ENCODE measurements at places on chromosomes 13 and 19.

DNA sequence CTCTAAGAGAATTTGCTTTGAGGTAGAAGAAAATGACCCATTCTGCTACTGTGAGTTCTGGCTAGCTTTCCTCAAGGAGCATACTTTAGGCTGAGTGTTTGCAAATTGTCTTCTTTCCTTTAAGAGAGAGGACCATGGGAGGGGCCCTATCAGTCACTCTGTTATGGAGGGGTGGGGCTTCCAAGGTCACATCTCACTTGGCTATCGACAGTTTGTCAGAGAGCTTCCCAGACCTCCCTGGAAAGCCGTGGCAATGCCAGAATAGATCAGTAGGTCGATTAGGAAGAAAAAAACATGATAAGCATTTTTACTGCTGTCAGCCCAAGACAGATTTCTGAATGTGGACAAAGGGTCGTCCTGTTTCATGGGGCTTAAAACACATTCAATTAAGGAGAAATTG, 93.3 kb downstream of the OXGR1 start:
- DNase-seq, result no peak

DNA sequence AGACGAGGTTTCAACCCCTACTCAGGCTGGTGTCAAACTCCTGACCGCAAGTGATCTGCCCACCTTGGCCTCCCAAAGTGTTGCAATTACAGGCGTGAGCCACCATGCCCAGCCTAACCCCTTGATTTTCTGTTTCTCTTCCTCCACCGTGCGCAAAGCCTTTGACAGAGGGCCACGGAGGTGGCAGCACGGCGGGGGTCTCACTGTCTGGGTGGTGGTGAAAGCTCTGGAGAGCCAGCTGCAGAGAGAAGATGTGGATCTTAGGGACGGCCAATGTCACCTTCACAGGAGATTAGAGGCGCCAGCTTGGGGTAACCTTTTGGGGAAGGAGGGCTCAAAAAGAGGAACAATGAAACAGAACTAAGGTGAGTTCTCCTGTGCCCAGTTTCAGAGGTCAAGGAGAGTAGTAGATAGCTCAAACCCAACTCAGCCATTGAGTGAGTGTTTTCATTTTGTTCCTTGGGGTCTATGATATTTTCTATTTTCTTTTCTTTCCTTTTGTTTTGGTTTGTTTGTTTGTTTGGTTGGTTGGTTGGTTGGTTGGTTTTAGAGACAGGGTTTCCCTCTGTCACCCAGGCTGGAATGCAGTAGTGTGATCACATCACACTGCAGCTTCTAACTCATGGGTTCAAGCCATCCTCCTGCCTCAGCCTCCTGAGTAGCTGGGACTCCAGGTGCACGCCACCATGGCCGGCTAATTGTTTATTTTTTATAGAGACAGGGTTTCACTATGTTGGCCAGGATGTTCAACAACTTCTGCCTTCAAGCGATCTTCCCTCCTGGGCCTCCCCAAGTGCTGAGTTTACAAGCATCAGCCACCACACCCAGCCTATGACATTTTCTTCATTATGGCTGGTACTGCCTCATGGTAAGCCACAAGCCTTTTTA, 37.7 kb downstream of the GPR42 start:
- no peak for DNase-seq

- DNase-seq, result no peak
These were observed 21.0 kb upstream of the GRWD1 start for GRCh38 chr19:48424694-48425219.

DNA sequence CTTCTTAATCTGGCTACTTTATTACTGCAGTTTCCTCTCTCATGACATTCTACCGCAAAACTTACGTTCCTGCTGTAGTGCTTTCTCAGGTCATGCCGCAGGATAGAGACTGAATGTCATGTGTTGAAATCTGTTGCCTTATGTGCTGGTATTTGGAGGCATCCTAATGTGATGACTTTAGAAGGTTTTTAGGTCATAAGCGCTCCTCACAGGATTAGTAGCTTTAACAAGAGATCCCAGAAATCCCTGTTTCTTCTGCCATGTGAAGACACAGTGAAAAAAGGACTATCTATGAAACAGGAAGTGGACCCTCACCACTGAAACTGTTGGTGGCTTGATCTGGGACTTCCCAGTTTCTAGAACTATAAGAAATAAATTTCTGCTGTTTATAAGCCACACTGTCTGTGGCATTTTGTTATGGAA, 209.3 kb downstream of the LACC1 start:
- peak; percentile 13 for DNase-seq

- DNase-seq, result no peak
These were observed 11.8 kb upstream of the PABPC3 start for GRCh38 chr13:25084096-25084495.

DNA sequence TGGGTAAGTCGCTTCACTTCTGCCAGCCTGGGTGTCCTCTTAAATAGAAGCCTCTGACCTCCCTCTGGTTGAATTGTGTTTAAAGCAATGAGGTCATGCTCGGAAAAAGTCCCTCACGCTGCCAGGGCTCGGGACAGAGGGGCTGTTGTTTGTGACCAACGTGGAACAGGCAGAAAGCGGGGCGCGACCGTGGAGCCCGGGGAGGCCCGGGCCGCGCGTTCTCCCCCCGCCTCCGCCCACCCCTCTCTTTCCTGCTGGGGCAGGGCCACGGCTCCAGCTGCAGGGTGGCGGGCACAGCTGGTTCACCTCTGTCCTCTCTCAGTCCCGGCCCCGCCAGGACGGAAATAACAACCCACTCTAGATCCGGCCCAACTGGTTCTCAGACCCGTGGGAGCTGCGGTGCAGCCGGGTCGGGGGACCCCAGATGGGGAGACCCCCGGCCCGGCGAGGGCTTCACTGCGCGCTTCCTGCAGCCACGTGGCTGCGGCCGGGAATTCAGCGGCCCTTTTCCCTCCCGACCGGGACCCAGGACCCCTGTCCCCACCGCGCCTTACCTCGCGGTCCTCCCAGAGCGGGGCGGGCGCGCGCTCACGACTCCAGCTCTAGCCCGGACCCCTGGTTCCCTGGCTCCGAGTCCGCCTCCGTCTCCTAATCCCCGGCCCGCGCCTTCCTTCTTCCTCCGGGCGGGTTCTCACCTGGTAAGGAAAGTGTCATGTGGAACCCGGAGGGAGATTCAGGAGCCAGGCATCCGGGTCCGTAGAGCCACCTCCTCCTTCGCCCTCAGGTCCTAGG, 1.9 kb downstream of the CDC42EP5 start:
- DNase-seq, result no peak

GRCh38 chr19:5452594-5453565, 2.3 kb upstream of the ZNRF4 start:
- DNase-seq, result no peak

DNA sequence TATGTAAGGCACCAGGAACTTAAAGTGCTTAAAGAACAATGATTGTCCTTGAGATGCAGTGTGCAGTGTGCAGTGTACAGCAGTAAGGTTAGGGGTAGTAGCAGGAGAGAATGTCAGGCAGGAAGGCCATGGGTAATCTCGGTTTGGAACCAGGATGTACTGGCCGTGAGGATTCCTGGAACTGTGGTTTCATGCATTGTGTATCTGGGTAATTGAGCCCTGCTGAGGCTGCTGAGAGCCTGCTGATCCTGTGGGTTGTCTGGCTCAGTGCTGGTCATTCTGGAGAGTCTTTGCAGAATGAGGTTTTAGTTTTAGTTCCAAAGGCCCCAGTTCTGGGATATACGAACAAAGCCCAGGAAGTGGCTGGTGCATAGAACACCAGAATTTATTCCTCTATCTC, 71.0 kb downstream of the ZNF568 start:
- no peak for DNase-seq

GRCh38 chr19:2977746-2978138, 378 bp downstream of the TLE6 start:
- DNase-seq, result no peak

GRCh38 chr13:29674532-29674931, 79.0 kb upstream of the SLC7A1 start:
- no peak for DNase-seq

DNA sequence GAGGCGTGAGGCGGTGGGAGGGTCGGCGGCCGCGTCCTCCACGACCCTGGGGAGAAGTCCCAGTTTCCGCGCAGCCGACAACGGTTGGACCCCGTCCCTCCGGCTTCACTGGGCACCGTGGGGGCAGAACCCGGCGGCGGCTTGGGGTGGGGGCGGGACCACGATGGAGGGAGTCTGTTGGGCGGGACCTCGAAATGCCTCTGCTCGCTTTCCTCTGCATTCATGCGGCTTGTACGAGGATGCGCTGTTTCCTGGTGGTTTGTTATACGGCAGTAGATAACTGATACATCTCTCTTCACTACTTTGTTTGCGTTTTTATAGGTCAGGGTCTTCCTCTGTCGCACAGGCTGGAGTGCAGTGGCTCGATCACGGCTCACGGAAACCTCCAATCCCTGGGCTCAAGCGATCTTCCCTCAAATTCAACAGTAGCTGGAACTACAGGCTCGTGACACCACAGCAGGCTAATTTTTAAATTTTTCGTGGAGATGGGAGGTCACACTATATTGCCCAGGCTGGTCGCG, 24.6 kb upstream of the ZNF846 start:
- DNase-seq, result peak; percentile 73

DNA sequence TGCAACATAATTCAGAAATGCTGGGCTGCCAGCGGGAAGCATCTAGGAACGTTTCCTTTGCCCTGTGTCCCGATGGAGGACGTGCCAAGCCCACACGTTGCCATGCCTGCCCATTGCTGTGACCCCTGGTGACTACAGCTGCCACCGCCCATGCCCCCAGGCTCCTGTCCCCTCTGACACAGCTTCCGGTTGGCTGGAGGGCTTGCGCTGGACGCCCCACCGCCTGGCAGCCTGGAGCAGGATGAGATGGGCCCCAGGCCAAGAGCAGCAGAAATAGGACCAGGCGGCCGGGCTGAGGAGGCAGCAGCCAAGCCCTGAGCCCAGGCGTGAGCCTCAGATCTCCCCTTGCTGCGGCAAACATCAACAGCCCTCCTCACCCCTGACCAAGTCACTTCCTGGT, 125.9 kb downstream of the COL4A2 start:
- no peak for DNase-seq

GRCh38 chr13:45695198-45695730, 6.9 kb upstream of the CBY2 start:
- DNase-seq, result no peak

DNA sequence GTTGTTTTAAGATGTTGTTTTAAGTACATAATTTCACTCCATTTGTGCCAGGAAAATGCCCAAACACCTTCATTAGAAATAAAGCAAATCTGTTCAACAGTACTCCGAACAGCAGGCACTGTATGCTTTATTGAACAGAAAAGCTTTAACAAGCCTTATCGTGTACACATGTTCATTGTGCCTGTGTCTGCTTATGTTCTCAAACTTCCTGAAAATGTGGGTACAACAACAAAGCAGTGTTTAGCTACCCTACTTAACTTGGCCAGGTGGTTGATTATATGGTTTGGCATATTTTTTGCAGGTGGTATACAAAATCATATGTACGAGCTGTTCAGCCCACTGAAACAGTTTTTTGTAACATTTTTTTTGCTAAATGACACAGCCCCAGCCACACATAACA, 718.0 kb downstream of the DACH1 start:
- DNase-seq, result no peak

DNA sequence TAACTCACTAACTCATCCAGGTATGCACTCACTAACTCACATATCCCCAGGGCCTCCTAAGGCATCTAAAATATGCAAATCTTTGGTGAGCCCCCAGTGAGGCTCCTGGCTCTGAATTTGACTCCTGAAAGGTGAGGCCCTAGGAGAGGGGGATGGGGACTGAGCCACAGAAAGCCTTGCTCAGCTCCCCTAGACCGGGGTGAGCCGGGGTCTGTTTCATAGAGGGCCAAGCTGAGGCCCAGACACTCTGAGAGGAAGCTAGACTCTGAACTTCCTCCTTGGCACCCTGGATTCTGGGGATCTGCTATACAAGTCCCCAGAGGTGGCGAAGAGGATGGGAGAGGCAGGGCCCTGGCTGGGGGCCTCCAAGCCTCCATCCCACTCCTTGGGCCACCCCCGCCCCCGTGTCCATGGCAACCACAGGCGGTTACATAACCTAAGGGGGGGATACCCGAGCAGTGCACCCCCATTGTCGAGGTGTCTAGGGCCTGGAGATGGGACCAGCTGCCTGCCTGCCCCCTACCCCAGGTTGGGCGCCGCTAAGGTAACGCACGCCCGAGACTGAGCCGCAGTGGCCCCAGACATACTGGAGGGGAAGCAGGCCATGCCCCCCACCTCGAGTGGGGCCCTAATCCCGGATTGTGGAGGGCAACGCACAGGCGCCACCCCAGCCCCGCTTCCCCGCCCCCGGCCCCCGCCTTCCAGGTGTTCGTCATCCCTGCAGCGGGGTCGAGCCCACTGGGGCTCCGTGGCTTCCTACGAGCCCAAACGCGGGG, 646 bp downstream of the ABHD8 start:
- peak; percentile 29 for DNase-seq

GRCh38 chr13:23788459-23788858, 100.7 kb downstream of the MIPEP start:
- no peak for DNase-seq

- DNase-seq, result no peak
These were observed 221.1 kb upstream of the EDNRB start for GRCh38 chr13:78139765-78140164.

DNA sequence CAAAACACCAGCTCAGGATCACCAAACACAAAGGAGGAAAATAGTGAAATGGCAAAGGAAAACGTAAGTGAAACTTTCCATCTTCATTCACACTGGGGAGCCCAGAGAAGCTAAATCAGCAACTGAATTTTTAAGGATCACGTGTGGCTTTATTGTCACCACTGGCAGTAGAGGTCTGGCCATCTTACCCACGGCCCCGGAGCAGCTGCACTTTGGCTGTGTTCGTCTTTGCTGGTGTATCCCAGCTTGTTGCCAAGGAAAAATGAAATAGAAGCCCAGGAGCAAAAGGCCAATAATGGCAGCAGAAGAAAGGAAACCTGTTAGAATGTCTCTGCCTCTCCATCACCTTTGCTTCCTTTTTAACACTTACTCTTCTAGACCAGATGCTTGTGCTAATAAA, 274.7 kb downstream of the FOXO1 start:
- no peak for DNase-seq

DNA sequence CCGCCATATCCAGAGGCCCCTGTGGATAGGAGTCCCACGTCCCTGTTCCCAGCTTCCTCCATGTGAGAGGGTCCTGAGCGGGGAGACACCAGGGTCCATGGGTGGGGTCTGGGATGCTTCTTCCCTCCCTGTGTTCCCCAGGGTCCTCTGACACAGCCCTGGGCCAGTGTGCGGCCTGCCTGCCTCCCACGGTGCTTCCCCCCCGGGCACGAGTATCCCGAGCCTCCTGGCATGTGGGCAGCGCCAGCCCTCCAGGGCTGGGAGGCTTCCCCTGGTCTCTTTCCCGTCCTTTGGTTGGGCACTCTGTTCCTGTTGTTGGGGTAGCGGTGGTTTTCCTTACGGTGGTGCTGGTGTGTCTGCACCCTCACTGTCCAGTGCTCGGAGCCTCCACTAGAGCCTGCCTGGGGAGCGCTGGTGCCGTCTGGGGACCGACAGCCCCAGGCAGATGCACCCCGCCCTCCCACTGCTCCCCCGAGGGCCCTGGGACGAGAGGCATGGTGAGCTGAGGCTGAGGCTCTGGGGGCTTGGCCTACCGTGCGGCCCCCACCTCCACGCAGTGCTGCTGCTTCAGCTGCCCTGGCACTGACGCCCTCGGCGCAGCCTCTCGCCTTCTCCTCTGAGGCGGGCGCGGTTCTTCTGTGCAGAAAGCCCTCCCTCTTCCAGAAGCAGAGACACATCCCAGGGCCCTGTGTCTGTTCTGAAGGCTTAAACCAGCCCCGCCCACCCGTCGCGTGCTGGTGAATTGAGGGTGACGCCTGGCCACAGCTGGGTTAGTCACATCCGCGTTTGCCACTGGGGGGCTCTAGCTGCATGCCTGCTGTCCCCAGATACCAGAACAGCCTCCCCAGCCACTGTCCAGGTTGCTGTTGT, 27.9 kb downstream of the PLEKHJ1 start:
- DNase-seq, result peak; percentile 28

GRCh38 chr13:31625115-31625514, 114.2 kb upstream of the RXFP2 start:
- no peak for DNase-seq
